ENCODE measurements at places on chromosomes 4 and X.

DNA sequence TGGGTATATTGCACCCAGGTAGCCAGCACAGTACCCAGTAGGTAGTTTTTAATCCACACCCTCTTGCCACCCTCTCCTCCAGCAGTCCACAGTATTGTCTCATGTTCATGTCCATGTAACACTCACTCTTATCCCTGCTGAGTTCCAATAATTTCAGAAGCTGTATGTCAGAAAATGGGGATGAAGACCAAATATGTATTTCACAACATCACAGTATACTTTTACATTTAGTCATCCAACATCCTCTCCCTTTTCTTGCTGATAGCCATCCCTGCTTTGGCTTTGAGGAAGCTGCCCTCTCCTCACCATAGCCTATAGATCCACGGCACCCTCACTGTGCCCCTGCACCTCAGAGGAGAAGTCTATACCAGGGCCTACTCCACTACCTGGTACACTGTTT is 126.0 kb upstream of the LDB2 start:
- DNase-seq, result no peak

DNA sequence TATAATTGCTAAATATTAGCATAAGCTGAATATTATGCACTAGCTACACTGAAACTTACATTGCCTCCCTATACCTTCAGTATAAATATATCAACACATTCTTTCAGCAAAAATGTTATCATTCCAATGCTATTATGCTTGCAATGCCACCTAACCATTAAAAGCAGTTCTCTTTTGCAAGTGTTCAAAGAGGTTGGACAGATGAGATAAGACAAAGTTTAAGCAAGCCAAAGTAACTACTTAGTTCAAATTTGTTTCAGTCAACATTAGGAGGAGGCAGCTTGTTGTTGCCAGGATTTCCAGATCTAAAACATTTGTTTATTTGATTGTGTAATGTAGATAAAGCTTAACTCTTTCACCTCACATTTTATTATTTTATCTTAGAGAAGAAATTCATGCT is 323.9 kb upstream of the FAM241A start:
- no peak for DNase-seq

- DNase-seq, result no peak
Measured at GRCh38 chrX:38985375-38985774, 184.1 kb downstream of the MID1IP1 start.

- DNase-seq, result no peak
Measured at GRCh38 chr4:95761426-95761825, 78.5 kb upstream of the PDHA2 start.

DNA sequence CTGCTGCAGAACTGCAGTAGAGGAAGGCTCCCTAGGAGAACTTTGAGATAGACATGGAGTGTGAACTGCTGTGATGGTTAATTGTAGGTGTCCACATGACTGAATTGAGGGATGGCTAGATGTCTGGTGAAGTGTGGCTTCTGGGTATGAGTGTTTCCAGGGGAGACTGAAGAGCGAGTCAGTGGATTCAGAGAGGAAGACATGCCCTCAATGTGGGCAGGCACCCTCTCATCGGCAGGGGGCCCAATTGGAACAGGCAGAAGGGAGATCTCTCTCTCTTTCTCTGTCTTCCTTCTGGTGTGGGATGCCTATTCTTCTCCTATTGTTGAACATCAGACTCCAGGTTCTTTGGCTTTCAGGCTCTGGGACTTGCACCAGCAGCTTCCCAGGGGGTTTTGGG is 304.7 kb upstream of the GATB start:
- DNase-seq, result no peak
